ENCODE measurements at places on chromosomes 5 and 9.

GRCh38 chr9:74963056-74963455 is 10.3 kb upstream of the C9orf40 start:
- no peak for DNase-seq

- DNase-seq, result peak; percentile 29
These were observed 1.1 kb downstream of the FKBP15 start for GRCh38 chr9:113219969-113220368.

GRCh38 chr5:81165493-81166119 is 67.5 kb upstream of the CKMT2 start:
- peak; percentile 41 for DNase-seq

- peak; percentile 26 for DNase-seq
These were observed 809 bp downstream of the MCCC2 start for GRCh38 chr5:71587766-71588532.

DNA sequence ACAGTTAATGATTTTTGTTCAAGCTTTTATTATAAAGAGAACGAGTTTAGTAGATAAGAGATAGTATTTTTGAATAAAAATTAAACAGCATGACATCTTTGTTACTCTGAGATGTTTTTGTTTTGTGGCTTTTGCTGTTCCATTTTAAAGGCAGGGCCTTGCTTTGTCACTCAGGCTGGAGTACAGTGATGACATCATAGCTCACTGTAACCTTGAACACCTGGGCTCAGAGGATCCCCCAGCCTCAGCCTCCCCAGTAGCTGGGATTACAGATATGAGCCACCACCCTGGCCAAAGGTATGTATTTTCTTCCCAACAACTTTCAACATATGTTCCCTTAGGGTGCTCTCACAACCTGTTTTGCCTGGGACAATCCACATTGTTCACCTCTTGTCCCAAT is 730.9 kb upstream of the RGMB start:
- DNase-seq, result no peak

GRCh38 chr5:5304361-5305020 is 118.0 kb upstream of the ICE1 start:
- DNase-seq, result no peak

DNA sequence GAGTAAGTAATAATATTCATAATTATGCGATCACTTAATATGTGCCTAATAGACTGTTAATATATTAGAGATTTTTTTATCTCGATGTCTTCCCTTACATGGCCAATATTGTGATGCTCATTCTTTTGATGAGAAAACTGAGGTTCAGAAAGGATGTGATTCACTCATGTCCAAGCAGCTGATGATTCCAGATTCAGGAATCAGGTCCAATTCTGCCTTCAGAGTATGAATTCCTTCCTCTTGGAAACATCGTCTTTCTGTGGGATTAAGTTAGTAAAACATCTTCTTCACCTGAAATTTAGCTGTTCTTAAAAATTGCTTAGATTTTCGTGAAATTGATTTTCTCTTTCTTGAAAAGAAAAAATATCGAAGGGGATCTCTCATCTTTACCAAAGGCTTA is 242.5 kb upstream of the RFX3 start:
- no peak for DNase-seq

- no peak for DNase-seq
These were observed 136.8 kb downstream of the C5orf15 start for GRCh38 chr5:133831491-133832224.

GRCh38 chr9:128006332-128006996 is 25.7 kb upstream of the EEIG1 start:
- DNase-seq, result no peak

DNA sequence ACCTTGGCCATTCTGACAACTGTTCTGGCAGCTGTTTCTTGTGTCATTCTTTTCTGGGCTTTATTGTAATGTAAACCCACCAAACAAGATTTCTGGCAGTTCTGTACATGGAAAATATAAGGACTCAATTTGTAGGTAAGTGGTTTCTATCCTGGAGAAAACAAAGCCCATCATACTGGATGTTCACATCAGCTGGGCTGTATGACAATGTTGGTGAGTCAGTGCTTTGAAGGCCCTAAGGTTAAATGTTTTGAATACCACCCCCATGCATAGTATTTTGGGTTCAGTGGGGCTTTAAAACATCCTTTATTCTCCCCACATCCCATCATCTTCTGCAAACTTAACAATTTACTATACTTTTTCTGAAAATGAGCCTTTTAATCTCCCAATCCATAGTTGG is 52.5 kb downstream of the SH3GL2 start:
- DNase-seq, result no peak

GRCh38 chr5:105907016-105907415 is 1763.7 kb downstream of the EFNA5 start:
- no peak for DNase-seq

GRCh38 chr9:137321726-137322361 is 19.8 kb upstream of the NRARP start:
- DNase-seq, result no peak

DNA sequence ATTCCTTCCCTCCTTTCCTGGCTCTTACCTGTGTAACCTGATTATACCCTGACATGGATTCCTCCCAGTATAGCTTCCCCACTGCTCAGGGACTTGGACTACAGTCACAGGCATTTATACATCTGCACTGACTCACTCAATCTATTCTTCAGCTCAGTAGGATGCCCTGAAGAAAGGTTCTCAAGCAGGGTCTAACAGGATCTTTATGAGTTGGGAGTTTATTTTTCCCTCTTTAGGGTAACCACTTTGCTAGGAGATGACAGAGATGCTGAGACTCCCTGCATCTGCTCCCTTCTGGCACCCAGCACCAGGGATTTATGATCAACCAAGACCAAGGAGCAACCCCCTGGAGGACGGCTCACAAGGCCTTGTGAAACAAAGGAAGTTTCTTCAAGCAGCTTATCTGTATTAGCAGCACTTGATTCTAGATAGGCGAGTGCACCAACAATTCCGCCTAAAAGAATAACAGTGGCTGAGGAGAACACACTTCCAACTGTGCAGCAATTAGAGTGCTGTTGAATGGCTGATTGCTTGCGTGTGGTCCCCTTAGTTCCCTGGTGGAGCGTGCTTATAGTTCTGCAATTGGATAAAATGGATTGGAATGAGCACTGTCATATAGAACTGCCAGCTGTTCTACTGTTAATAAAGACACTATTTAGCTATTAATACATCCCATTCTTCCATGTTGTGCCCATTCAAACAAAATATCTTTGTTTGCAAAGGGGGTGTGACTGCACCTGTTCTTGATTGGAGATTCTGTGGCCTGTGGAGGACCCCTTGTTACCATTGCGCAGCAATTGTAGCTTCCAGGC is 482.6 kb downstream of the ZNF608 start:
- DNase-seq, result no peak

DNA sequence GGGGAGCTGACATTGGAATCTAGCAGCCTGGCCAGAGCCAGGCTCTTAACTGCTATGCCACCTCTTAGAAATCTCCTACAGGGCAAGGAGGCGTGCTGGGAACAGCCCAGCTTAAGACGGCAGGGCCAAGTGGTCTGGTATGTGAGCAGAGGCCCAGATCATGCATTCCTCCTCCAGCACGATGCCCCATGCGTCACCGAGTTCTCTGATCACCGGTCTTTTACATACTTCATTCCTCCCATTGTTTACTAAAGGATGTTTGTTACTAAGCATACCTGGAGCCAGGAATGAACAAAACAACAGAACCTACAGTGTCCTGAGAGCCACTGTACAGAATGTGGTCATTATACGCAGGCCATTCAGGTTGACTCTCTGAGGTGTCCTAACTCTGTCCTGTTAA is 73.8 kb downstream of the TRIO start:
- DNase-seq, result no peak

- no peak for DNase-seq
These were observed 610.4 kb upstream of the MEF2C start for GRCh38 chr5:89493414-89493813.

- peak; percentile 36 for DNase-seq
These were observed 1.3 kb downstream of the UBE2R2 start for GRCh38 chr9:33818167-33818846.

DNA sequence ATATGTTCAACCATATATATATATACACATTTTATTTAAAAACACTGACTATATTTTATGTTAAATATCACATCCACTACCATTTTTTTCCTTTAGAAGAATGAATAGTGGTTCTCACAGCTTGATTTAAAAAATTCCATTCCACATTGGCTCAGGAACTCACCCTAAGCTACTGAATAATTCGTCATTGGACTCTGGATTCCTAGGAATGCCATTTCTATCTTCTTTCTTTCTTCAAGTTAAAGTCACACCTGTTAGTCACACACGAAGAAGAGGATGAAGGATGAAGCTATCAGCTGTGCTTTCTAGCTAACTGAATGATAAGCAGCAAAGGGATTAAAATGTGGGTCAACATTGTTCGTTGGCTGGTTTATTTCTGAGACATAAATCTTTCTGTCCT is 7.9 kb downstream of the ELOVL7 start:
- DNase-seq, result no peak

GRCh38 chr9:115757461-115757860 is 396.1 kb upstream of the PAPPA start:
- DNase-seq, result no peak

DNA sequence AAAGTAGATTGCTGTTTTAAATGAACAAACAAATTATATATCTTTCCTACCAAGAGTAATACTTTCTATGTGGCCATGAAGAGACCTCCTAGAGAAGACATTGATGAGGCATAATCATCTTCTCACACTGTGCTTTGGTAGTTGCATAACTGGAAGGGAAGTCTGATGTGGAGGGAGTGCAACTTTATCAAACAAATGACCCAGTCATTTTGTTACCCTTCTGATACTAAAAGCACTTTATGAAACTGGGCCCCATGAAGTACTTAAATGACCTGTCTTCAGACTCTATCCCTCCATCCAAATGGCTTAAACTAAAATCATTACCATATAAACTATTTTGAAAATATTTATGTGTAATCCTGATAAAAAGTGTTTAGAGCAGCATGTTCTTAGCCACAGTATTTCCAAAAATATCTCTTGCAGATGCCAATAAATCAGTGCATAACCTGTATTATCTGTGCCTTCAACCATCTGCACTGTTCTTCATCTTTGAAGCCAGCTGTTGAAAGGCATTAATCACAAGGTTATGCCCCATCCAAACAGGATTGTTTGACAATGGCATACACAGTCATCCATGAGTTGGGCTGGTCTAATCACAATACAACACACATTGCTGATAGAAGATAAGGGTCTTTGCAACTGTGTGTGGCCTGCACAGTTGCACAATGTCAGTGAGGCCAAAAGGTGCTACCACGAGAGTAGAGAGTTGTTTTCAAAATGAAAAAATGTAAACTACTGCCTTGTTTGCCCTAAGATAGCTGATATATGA is 31.9 kb upstream of the MIER3 start:
- no peak for DNase-seq

DNA sequence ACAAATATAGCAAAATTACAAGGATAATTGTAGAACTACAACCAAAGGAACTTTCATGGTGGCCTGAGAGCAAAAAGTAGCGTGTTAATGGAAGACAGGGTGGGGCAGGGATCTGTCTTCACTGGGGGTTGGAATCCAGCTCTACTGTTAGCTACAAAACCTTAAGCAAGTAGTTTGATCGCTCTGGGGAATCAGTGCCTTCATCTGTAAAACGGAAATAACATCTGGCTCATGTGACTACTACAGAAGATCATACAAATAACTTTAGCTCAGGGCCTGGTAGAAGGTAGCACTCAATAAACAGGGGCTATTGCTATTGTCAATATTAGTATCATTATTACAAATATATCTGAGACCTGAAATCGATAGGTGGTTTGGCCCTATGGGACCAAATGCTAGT is 40.4 kb downstream of the ZNF608 start:
- no peak for DNase-seq

DNA sequence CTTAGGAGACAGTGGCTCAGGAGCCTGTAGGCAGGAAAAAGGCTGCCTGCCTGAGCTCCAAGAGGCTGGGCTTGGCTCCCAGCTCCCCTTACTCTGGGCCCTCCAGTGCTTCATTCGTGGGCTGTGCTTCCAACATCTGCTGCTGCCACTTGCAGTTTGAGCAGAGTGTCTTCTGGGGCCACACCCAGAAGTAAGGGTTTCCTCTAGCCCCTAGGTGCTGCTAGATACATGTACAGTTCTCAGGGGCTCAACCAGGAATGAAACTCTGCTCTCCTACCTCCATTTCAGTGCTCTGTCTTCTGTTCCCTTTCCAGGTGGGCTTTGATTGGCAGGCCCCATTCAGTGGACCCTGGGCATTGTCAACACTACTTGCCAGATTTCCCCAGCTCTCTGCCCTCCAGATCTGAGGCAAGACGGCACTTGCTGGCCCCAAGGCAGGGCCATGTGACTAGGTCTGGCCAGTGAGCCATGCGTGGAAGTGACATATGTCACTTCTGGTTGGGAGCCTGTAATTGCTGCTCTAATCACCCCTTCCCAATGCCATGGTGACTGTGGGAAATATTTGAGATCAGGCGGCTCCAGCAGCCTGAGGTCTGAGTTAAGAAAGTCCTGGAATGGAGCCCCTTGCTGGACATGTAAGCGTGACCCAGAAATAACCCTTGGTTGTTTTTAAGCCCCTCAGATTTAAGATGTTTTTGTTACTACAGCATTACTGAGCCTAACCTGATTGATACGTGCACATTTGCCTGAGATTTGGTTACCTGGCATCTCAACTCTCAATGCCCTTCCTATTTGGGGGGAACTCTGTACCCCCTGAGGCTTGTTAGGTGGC is 9.4 kb upstream of the BOD1 start:
- DNase-seq, result no peak

- no peak for DNase-seq
These were observed 98.9 kb upstream of the PHYKPL start for GRCh38 chr5:178331491-178331996.

- no peak for DNase-seq
These were observed 90.7 kb upstream of the DHFR start for GRCh38 chr5:80745490-80745889.

DNA sequence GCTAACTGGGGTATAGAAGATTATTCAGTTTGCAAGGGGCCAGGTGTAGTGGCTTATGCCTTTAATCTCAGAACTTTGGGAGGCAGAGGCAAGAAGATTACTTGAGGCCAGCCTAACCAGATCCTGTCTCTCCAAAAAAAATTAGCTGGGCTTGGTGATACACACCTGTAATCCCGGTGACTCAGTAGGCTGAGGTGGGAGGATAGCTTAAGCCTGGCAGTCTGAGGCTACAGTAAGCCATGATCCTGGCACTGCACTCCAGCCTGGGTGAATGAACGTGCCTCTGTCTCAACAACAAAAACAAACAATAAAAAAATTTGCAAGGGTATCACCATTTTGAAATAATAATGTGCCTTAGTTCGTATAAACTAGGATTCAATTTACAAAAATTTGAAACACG is 51.3 kb downstream of the BAAT start:
- DNase-seq, result no peak
